T-helper 2 cell treated with Interferon-gamma antibody and Interleukin-4, amounts not matched to agents 100 ng/mL and 5 ng/mL, for 36 hours (primary cell): ENCODE measurements at places on chromosomes 16 and 17. TPM values are rescaled to one million over a fixed set of nuclear protein-coding genes. Genes with fewer than 3 reads are reported as not detected.

Gene TK1
- total RNA-seq = 76.1 and 78.0 TPM in 2 replicates

Gene MYO1D
- 6.6 and 9.3 TPM in 2 replicates for total RNA-seq

Gene NPIPB8
- 0.98 and 1.6 TPM in 2 replicates for total RNA-seq

Gene HEATR9
- total RNA-seq = 0.20 and 0.45 TPM in 2 replicates
